ENCODE measurements at places on chromosomes 11 and 22.

- DNase-seq = no peak
Measured at GRCh38 chr11:106399624-106400023, 322.2 kb downstream of the AASDHPPT start.

DNA sequence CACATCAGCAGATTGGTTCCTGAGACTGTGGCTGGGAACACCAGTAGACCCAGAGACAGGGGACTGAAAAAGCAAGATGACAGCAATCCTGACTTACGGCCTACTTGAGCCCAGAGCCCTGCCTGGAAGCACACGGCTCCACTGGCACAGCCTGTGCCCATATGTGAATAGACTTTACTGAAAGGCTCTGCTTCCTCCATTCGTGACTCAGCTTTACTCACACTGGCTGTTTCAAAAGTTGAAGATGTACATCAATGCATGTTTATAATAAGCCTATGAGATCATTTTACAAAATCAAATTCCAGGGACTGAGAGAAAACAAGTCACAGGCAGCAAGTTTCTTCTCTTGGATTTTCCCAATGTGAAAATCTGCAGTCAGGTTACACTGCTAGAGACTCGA is 134.6 kb upstream of the TEAD1 start:
- no peak for DNase-seq

DNA sequence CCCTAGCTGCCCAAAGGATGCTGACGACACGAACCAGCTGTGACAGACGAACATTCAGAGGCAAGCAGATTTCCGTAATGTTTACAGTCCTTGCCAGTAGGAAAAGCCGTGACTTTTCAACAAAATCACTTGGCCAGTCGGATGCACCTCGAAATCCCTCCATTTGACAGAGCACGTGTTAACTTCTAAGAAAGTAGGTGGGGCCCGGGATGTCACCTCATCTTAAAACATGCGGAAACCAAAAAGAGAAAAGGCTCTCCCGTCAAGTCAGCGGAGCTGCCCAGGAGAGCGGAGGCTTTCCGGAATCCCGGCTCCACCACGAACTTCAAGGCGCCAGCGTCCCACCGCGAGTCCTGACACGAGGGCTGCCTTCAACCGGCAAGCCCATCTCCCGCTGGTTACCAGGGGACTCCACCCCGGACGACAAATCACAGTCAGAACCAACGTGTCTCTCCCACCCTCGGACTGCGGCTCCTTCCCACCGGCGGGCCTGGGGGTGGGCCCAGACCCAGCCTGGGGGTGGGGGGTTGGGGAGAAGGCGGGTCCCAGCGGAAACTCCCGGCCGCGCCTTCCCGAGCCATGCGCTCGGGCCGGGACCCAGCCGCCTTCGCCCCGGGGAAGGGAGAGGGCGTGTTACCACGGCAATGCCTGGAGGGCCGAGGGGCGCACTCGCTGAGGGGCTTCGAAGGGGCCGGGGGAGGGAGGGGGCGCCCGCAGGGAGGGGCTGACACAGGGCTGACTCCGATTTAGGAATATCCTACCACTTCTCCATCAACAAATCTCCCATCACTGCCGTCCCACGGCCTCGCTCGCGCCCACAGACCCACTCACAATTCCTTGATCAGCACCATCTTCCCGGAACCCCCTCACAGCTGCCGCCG is 475 bp downstream of the PITPNB start:
- peak; percentile 41 for DNase-seq

GRCh38 chr11:104897891-104898684 is at the start of gene CASP12:
TSS of gene CASP12 (minus strand) at chr11:104898460.
- DNase-seq = no peak

- no peak for DNase-seq
Measured at GRCh38 chr11:129418039-129418438, 42.4 kb downstream of the BARX2 start.

- no peak for DNase-seq
Measured at GRCh38 chr11:34324466-34324865, 33.3 kb downstream of the ABTB2 start.

DNA sequence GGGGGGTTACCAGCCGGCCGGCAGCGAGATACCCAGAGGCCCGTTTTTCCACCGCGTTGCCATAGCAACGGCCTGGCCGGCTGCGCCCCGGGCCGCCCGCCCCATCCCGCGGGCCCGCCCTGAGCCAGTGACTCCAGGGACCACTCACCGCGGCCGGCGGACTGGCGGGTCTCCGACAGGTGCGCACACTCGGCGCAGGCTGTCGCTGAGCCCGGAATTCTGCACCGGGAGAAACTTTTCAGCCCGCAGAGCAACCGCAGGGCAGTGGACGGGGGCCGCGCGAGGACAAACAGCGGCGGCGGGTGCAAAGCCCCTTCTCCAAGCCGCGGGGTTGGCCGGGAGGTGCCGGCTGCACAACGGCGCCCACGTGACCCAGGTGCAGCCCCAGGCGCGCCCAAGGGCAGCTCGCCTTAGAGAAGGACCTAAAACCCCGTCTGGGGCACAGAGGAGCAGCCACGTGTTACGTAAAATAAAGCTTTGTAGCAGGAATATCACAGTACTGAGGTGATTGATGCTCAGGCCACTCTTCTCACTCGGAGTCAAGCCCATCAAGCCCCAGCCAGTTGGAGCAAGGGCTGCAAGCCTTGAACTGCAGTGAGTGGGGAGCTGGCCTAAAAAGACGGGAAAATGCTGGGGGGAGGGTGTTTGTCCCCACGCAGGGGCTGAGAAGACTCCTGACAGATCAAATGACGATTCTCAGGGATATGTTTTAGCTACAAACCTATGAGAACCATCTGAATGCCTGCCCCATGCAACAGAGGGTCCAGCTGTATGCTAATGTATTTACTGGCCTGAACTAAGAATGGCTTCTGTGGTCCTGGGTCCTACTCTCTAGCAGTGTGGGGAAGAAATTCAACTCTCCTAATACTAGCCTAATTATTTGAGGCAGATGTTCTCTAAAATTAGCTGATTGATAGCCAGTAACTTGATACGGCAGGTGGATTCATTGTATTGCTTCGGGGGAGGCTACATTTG is at the start of gene STK33:
Gene STK33 (minus strand): TSS at position 294 of the 975 bp plus-strand sequence. CDS start 119,323 bp downstream, outside the sequence.
- DNase-seq = no peak

GRCh38 chr11:121448431-121448941 is 3.6 kb upstream of the SORL1 start:
- DNase-seq = no peak

- no peak for DNase-seq
Measured at GRCh38 chr11:12807621-12808020, 133.4 kb downstream of the TEAD1 start.

DNA sequence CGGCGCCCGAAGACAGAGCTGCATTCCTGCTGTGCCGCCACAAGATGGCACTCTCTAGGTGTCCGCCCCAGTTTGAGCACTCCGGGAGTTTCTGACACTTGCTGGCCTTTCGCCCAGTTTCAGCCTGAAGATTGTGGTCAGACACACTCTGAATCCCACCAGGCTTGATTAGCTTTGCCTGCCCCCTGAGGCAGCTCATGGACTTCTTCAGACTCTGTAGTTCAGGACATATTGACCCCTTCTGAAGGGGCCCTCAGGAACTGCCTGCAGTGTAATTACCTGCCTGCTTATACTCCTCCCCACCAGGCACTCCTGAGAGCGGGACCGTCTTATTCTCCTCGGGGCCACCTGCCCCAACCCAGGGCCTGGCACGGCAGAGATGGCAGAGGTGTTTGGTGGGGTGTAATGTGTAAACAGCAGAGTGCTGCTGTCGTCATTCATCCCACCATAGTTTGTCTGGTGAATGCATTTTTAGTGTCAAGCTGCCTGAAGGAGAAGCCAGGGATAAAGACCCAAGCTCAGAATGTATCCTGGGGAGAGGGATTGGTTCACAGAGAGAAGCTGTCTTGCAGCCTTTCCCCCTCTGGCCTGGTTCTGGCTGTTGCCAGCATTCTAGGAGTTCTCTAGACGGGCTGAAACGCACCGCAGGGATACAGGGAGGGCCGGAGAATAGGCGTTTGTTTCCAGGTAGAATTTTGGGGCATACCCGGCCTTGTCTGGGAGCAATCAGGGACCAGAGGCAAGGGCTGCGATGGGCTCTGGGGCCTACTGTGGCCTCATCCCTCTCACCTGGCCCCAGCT is 46.4 kb downstream of the EIF3F start:
- no peak for DNase-seq

DNA sequence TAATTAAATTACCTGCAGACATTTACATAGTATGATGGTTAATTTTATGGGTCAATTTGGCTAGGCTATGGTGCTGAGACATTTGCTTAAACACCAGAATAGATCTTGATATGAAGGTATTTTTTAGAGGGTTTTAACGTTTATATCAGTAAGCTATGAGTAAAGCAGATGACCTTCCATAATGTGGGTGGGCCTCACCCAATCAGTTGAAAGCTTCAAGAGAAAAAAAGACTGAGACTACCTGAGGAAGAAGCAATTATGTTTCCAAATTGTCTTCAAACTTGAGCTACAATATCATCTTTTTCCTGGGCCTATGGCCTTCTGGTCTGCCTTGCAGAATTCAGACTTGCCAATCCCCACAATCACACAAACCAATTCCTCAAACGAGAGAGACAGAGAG is 498.8 kb upstream of the API5 start:
- DNase-seq = no peak

Measured in activated CD8-positive, alpha-beta memory T cell treated with anti-CD3 and anti-CD28 coated beads for 4 hours (primary cell).